ENCODE measurements at places on chromosomes 6 and 20.

GRCh38 chr6:125257351-125257750 lies 44.4 kb downstream of the HDDC2 start:
- DNase-seq: no peak

- no peak for DNase-seq
These were observed 384.3 kb downstream of the CDC5L start for GRCh38 chr6:44771647-44772415.

- DNase-seq: no peak
These were observed 25.8 kb downstream of the KCNB1 start for GRCh38 chr20:49456646-49457045.

GRCh38 chr6:129209355-129209754 lies 326.4 kb downstream of the LAMA2 start:
- DNase-seq: no peak

DNA sequence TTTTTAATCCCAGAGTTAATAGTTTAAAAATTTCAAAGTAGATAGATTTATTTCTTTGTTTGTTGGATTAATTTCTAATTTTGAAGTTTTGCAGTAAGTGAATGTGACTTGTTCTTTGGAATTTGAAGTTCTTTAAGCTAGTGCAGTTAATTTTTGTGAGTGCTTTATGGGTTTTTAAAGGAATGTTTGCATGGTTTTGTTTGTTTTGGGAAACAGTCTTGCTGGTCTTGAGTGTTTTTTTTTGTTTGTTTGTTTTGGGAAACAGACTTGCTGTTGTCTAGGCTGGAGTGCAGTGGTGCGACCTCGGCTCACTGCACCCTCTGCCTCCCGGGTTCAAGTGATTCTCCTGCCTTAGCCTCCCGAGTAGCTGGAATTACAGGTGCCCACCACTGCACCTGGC lies 9.5 kb downstream of the PANK2 start:
- no peak for DNase-seq

DNA sequence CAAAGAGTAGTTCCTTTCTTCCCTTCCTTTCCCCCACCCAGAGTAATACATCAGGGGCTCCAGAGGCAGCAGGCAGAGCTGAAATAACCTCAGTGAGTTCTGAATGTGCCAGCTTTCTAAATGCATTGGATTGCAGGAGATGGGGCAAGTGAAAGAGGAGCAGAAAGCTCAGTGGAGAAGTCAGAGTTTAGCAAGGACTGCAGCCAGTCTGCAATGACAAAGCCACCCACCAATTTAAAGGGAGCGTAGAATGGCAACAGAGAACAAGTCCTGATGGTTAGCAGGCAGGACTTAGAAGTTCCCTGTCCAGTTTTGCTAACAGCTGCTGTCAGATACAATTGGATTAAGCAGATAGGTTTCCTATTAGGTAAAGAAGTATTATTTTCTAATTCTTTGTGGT lies 203.4 kb upstream of the RIN2 start:
- no peak for DNase-seq

GRCh38 chr20:48621376-48622078 lies 206.3 kb downstream of the PREX1 start:
- DNase-seq: no peak

DNA sequence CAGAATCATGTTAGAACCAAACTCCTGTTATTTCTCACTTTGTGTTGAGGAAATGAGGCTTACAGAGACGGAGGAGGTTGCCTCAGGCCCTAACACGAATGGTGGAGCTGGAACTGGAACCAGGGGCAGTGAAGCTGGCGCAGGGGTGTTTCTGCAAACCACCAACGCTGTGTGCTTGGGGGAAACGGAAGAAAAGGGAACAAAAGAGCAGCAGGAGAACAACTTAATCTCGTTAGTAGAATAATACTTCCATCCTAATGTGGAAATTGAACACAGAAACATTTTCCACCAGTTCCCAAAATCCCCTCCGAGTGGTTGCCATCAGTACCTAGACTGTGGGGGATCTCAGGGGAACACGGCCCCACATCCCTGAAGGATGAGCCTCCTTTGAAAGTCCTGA lies 103.4 kb upstream of the FRMD1 start:
- no peak for DNase-seq

- no peak for DNase-seq
These were observed 4.5 kb upstream of the MMP9 start for GRCh38 chr20:46004187-46004586.

DNA sequence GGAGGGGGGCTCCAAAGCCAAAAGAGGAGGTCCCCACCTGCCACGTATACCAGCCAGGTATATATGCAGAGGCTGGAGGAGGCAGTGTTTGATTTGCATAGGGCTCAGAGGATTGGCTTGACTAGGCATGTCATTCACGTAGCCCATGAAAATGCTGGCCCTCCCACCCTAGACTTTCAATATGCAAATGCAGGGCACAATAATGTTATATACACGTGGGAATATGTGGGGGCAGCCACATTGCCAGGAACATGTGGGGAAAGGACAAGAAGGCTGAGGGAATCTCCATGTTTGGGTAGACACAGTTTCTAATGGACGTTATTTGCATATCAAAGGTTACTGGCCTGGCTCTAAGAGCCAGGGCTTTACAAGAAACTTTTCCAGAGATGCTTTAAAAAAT lies 301.8 kb downstream of the FARS2 start:
- DNase-seq: no peak

DNA sequence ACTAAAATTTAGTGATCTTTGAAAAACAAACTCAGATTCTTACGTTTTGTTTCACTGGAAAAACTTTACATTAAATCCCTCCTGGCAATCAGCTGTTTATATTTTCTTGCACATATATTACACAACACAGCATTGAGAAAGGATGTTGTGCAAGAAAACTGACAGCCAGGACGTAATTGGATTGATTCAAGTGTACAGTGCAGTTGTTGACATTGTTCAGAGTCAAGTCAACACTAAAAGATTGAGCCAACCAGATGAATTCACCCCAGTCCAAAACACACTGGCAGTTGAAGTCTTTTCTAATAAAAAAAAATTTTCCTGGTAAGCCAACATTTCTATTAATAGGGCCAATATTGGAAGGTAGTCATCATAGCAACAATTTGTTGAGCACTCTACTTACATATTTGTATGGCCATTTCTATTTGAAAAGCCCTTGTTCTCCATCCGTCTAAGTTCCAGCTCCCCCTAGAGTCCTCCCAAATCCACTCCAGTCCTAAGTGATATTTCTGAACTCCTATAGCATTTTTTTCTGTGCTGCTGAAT lies 20.9 kb upstream of the VNN1 start:
- no peak for DNase-seq

GRCh38 chr6:22658934-22659333 lies 89.6 kb downstream of the HDGFL1 start:
- no peak for DNase-seq

DNA sequence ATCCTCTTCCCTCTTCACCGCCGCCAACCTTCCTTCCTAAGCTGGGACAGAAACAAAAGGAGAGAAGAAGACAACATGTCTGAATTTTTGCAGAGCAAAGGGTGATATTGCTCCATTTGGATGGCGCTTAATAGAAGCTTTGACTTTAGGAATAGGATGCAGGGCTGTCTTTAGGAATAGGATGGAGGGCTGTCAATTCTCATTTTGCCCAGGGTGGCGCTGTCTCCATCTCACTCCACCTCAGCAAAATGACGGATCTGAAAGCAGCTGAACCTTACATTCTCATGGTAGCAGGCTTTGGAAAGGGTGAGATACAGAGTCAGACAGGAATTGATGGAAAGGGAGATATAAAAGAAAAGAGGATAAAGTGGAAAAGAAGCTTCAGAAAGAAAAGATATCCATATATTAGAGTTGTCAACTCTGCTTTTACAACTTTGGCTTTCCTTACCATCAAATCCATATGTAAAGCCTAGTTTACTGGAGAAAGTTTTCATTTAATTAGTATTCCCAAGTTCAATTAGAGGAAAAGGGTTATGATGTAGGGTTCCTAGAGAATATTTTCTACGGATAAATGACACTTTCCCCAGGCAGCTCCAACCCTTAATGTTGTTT lies 2.4 kb downstream of the MTCL3 start:
- DNase-seq: peak; percentile 71

DNA sequence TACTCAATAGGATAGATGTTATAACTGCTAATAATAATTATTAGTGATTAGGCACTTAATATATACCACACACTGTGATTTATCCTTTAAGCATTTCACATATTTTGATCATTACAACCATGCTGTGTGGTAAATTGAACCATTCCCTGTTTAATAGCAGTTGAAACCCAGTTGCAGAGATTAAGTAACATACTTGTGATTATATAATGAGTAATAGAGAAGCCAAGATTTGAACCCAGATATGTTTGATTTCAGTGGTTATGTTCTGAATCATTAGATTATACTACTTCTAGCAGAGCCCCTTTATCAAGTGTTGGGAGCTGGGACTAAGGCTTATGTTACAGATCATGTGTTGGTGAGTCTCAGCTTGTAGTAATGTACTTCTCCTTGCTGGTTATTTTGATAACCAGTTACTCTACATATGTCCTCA lies 44.1 kb downstream of the STK4 start:
- DNase-seq: no peak

- DNase-seq: no peak
These were observed 63.3 kb downstream of the MOCS1 start for GRCh38 chr6:39870950-39871349.

GRCh38 chr6:80488190-80488589 lies 381.7 kb downstream of the BCKDHB start:
- DNase-seq: no peak

DNA sequence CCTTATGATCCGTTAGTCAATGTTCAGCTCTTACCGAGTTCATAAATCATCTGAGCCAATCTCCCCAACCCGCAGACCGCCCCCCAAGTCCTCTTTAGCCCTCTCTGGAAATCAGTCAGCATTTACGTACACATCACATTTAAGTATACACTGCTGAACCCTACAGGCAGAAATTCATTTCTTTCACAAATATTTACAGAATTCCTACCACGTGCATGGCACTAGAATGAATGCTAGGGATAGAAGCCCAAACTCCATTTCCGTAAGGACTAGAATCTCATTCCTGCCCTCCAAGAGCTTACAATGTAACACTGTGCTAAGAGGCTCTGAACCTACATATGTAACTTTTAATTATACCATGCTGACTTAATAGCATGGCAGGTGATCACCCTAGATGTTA lies 1.8 kb downstream of the OSER1 start:
- DNase-seq: no peak

GRCh38 chr20:40294747-40295146 lies 394.3 kb downstream of the MAFB start:
- no peak for DNase-seq

DNA sequence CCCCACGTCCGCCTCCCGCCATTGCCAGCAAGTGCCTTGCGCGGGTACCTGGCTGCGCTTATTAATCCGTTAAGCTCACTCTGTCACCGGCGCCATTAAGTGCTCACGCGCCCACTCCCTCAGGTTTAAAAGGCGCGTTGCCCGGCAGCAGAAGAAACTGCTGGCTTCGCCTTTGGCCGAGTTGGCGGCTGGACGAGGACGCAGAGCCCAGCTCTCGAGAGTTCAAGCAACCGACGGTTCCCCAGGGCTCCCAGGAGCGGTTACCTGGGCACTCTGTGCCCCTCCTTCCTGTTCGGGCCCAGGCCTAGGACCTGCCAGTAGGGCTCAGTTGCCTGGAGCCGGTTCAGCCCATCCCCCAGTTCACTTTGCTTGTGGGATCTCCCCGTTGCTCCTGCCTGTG lies at the start of gene GGTLC1:
Gene GGTLC1, minus strand, starts transcription at position 219 of the 400 bp plus-strand sequence. CDS start 2,168 bp downstream, outside the sequence.
- no peak for DNase-seq

DNA sequence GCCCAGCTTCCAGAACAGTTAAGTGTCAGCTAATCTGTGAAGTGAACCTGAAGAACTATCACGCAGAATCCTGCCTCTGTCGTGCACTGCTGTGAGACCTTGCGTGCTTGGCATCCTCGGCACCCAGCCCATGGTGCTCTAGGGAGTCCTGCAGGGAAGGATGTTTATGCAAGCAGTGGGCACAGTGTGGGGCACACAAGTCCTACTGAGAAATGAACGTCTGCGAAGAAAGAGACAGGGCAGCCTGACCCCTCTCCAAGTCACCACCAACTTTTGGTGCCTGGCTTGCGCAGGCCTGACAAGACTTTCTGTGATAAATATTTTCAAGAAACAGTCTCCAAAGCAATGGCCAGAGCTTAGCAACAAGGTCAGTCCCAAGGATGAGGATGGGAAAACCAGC lies 68.0 kb downstream of the MYH7B start:
- no peak for DNase-seq

DNA sequence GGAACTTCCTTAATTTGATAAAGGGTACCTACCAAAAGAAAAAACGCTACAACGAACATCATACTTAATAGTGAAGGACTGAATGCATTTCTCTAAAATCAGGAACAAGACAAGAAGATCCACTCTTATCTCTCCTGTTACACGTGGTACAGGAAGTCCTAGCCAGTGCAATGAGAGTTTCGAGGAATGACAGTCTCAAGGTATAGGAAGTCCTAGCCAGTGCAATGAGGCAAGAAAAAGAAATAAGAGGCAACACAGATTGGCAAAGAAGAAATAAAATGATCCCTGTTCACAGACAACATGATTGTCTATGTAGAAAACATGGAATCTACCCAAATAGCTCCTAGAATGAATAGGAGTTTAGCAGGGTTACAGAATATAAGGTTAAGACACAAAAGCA lies 167.8 kb upstream of the MLN start:
- no peak for DNase-seq

DNA sequence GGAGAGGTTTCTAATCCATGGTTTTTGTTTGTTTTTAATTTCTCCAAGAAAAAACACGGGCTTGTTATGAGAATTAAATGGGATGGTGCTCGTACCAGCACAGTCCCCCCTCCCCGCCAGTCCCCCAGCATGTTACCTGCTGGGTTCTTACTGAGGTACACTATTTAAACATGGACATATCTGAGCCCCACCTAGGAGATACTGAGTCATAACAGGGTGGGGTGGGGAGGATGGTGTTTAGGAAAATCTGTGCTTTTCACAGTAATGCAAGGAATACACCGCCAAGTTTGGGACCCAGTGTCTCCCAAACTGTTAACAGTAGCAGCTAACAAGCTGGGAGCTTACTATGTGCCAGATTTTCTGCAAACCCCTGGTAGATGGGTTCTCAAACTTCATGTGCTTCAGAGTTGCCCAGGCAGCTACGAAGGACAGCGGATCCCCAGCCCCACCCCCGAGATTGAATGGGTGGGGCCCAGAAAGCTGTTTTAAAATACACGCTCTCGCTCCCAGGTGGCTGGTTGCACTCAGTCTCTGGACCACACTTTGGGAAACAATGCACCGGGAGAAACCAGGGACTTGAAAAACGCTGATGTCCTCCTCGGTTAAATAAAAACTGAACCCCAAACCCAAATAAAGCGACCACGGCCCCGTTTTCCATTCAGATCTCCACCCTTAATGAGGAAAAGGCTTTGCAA lies 995 bp downstream of the ZFP64 start:
- DNase-seq: no peak

- no peak for DNase-seq
These were observed 306.0 kb downstream of the EYA4 start for GRCh38 chr6:133547136-133547535.

GRCh38 chr6:31669676-31670075 lies at the start of gene LY6G5B:
Gene LY6G5B, plus strand, starts transcription at chr6:31669976. Its CDS starts 975 bp downstream, at chr6:31670951.
- DNase-seq: no peak

- no peak for DNase-seq
These were observed 738.4 kb downstream of the DHX35 start for GRCh38 chr20:39700528-39700927.
